Mesothelial cell of epicardium (in vitro differentiated cells): ENCODE measurements at places on chromosomes 3 and 15.
A peak's percentile ranks its signal among the peaks of the same experiment; 100 is the strongest.

DNA sequence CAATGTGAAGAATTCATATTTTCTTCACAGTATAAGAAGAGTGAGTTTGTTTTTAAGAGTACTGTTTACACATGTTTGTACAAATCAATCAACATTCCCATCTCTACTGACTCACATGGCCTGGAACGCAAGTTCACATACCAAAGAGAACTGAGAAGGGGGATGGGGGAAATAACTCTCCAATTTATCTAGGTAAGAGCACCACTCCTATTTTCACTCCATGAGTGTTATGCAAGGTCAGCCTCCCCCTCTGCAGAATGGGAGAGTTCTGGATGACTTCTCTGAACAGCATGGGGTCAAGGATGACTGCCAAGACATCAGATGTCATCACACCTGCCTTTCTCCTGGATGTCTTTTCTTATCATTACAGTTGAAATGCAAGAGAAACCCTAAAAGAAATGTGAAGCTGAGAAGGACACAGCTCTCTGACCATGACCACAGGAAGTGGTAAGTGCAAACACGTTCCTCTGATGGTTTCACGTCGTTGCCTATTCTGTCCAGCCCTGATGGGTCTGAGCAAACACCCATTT is 95.2 kb downstream of the SEMA6D start:
- H3K36me3 ChIP-seq = no peaks in the 10 kb centered on the region
- no peak overlapping the region for H3K4me3 ChIP-seq
- H3K27ac ChIP-seq = peak overlapping the region; percentile 17
- H3K27me3 ChIP-seq = no peaks in the 10 kb centered on the region
- DNase-seq = no peak

- H3K27me3 ChIP-seq = peaks cover 16% of the 10 kb centered on the region
- no peak for DNase-seq
- H3K36me3 ChIP-seq = no peaks in the 10 kb centered on the region
- no peak overlapping the region for H3K4me3 ChIP-seq
Observed at GRCh38 chr15:100762289-100762688, 117.3 kb upstream of the ALDH1A3 start.

DNA sequence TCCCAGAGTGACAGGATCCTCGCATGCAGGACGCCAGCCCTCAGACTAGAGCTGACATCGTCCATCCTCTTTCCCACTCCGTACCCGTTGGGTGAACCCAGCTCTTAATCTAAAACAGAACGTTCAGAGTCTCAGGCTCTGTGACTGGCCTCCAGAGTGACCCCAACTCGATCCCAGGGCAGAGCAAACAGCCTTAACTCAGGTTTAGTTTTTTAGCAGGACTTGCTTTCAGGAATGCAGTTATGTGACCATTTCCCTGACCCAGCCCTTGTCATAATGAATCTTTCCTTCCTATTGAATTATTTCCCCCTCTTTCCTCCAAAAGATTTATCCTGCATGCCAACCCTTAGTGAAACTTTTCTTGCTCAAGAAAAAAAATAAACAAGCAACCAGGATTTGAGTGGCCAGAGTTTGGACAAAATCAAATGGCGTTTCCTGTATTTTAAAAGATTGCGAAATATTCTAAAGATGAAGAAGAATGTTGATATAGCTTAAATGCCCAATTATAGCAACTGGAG is 47.8 kb upstream of the RARB start:
- no peaks in the 10 kb centered on the region for H3K36me3 ChIP-seq
- H3K4me1 ChIP-seq = peaks cover 52% of the 10 kb centered on the region
- no peaks in the 10 kb centered on the region for H3K27me3 ChIP-seq

- H3K4me1 ChIP-seq = peaks cover 11% of the 10 kb centered on the region
- H3K27ac ChIP-seq = no peak overlapping the region
- H3K4me3 ChIP-seq = no peak overlapping the region
- no peak for DNase-seq
- H3K36me3 ChIP-seq = no peaks in the 10 kb centered on the region
Observed at GRCh38 chr15:70582143-70582945, 181.0 kb downstream of the UACA start.

- H3K4me3 ChIP-seq = no peak overlapping the region
- no peak for DNase-seq
- peaks cover 6% of the 10 kb centered on the region for H3K36me3 ChIP-seq
- no peaks in the 10 kb centered on the region for H3K4me1 ChIP-seq
Observed at GRCh38 chr3:49916686-49917085, 12.9 kb downstream of the MON1A start.

DNA sequence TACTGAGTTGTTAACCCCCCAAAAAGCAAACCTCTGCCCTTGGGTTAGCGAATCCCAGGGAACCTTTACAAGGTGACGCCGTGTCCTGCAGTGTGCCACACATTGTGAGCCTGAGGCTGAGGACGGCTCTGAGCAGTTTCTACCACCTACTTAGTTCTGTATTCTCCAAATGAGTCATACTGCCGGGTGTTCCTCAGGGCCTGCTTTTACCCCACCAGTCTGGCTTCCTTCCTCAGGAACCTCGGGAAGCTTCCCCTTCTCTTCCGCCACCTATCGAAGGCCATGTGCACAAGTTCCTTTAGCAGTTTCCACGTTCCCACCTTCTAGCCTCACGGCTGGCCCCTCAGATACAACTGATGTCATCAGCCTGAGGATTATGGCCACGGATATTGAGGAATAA is 384.0 kb upstream of the TPM1 start:
- no peak for DNase-seq
- peaks cover 6% of the 10 kb centered on the region for H3K36me3 ChIP-seq
- H3K4me1 ChIP-seq = no peaks in the 10 kb centered on the region
- no peak overlapping the region for H3K4me3 ChIP-seq
- H3K27me3 ChIP-seq = no peaks in the 10 kb centered on the region

DNA sequence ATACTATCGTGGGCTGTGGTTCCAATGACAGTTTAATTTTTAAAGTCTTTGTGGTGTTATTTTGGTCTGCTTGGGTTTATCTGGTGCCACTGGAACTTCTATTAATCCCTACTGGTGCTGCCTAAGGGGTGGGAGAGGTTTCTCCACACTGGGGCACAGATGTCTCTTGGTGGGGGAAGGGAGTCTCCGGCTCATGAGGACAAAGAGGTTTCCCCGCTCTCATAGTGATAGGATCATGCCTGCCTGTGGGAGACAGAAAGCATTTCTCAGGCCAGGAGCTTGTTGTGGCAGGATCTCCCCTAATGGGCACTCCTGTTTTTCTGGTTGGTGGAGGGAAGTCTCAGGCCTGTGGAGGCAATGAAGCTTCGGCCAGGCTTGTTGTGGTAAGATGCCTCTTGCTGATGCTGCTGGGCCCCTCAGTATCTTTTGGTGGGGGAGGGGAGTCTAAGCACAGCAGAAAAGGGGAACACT is 84.3 kb upstream of the THRB start:
- H3K27ac ChIP-seq = no peak overlapping the region
- no peak for DNase-seq
- H3K4me3 ChIP-seq = no peak overlapping the region
- no peaks in the 10 kb centered on the region for H3K36me3 ChIP-seq

GRCh38 chr3:42025370-42026138 is 63.7 kb upstream of the ULK4 start:
- H3K4me3 ChIP-seq = peak overlapping the region; percentile 46
- H3K4me1 ChIP-seq = peaks cover 55% of the 10 kb centered on the region
- peak; percentile 79 for DNase-seq
- H3K27ac ChIP-seq = peak overlapping the region; percentile 99

GRCh38 chr3:30350011-30350410 is 256.4 kb upstream of the TGFBR2 start:
- H3K36me3 ChIP-seq = no peaks in the 10 kb centered on the region
- no peak overlapping the region for H3K4me3 ChIP-seq
- no peak overlapping the region for H3K27ac ChIP-seq
- H3K4me1 ChIP-seq = peaks cover 33% of the 10 kb centered on the region
- DNase-seq = no peak

DNA sequence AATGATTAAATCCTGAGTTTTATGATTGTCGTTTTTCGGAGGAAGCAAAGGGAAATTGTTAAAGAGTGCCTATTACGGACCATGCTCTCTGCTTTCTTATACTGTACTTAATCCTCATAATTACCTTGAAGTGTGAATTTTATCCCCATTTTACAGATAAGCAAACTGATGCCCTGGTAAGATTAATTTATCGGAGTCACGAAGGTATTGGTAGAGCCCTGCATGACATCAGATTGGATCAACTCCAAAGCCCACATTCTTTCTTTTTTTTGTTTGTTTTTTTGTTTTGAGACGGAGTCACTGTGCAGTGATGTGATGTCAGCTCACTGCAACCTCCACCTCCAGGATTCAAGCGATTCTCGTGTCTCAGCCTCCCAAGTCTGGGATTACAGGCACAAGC is 1.6 kb upstream of the GNB4 start:
- H3K27me3 ChIP-seq = peaks cover 5% of the 10 kb centered on the region
- peaks cover 49% of the 10 kb centered on the region for H3K4me1 ChIP-seq
- H3K4me3 ChIP-seq = no peak overlapping the region
- H3K27ac ChIP-seq = peak overlapping the region; percentile 97
- DNase-seq = no peak

DNA sequence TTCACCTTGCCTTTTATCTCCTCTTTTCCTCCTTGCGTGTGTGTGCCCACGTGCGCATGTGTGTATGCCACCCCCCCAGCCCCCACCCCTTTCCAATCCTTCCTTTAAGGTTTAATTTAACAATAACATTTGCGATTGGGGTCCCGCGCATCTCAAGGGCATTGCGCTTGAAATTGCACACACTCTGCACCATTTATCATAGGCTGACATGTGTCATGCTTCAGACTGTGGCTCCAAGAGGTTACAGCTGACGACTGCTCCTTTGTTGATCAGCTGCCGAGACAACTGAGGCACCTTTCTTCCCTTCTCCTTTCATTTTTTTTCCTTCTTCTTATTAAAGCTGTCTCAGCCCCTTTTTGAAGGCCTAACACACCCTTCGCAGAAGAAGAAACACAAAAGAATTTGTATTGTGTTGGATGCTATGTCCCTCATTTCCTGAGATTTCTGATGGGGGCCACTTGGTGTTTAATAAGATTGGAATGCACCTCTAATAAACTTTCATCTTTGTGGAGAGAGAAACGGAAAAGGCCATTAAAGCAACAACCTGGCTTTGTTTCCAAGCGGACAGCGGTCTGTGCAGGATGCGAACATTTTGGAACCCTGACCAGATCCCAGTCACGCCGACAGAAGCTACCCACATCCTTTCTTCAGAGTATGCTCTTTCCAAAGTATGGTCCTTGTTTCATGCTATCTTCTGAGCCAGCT is 470.1 kb downstream of the MCTP2 start:
- no peaks in the 10 kb centered on the region for H3K27me3 ChIP-seq
- no peak overlapping the region for H3K4me3 ChIP-seq
- H3K27ac ChIP-seq = no peak overlapping the region
- no peak for DNase-seq

DNA sequence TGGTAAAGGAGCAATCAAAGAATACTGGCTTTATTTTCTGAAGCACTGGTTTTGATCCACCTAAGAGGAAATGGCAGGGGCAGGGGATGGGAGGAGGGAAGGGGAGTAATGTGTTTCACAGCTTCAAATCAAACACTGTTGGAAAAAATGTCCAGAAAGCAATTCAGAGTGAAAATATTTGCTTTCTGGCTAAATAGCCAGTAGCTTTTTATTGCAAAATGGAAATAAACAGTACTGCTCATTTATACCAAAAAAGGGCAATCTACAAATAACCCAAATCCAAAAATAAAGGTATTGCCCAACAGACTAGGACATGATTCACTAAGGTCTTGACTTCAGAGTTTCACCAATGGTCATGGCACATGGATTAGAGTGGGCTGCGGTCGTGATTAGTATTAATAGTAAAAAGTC is 279.3 kb upstream of the THBS1 start:
- no peaks in the 10 kb centered on the region for H3K36me3 ChIP-seq
- no peak for DNase-seq
- no peak overlapping the region for H3K4me3 ChIP-seq
- no peaks in the 10 kb centered on the region for H3K27me3 ChIP-seq
- peaks cover 21% of the 10 kb centered on the region for H3K4me1 ChIP-seq
- no peak overlapping the region for H3K27ac ChIP-seq

GRCh38 chr3:184846496-184846895 is 34.5 kb downstream of the VPS8 start:
- peaks cover 14% of the 10 kb centered on the region for H3K36me3 ChIP-seq
- no peak overlapping the region for H3K4me3 ChIP-seq
- DNase-seq = no peak
- H3K4me1 ChIP-seq = peaks cover 11% of the 10 kb centered on the region

DNA sequence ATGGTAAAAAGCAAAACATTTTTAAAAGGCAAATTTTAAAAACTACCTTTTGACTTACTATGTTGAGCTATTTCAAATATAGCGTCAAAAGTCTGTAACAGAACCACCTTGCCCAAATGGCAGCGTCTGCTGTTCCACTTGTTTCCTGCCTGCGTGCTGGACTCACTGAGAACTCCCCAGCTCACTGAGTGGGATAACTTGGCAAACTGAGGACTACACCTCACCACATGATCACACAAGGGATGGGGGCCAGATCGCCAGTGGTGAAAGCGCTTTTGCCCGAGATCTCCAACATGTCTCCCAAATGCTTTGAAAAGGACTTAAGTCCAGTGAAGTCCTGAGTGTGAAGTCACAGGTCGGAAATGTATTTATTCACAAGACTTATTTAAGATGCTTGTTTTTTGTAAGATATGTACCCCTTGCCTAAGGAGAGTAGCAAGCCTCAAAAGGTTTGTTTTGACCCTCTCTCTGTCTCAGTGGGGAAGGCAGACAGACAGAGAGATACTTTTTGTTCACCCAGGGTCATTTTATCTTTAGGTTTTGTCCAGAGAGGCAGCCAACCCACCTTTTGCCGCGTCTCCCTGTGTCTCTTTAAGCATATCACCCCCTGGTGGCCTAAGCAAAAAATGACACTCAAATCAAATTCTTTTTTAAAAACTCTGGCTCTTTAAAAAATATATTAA is 192.6 kb downstream of the PDZRN3 start:
- H3K4me3 ChIP-seq = no peak overlapping the region
- no peak for DNase-seq
- H3K36me3 ChIP-seq = no peaks in the 10 kb centered on the region
- H3K27me3 ChIP-seq = no peaks in the 10 kb centered on the region
- H3K27ac ChIP-seq = peak overlapping the region; percentile 60

- no peak for DNase-seq
- H3K27ac ChIP-seq = no peak overlapping the region
- no peaks in the 10 kb centered on the region for H3K27me3 ChIP-seq
- peaks cover 8% of the 10 kb centered on the region for H3K4me1 ChIP-seq
- H3K4me3 ChIP-seq = no peak overlapping the region
- no peaks in the 10 kb centered on the region for H3K36me3 ChIP-seq
Observed at GRCh38 chr3:87004883-87005282, 13.9 kb upstream of the VGLL3 start.

GRCh38 chr3:128559486-128560225 is 66.7 kb upstream of the GATA2 start:
- peaks cover 4% of the 10 kb centered on the region for H3K4me1 ChIP-seq
- H3K36me3 ChIP-seq = no peaks in the 10 kb centered on the region
- H3K27me3 ChIP-seq = peaks cover 20% of the 10 kb centered on the region
- H3K4me3 ChIP-seq = no peak overlapping the region
- no peak overlapping the region for H3K27ac ChIP-seq

DNA sequence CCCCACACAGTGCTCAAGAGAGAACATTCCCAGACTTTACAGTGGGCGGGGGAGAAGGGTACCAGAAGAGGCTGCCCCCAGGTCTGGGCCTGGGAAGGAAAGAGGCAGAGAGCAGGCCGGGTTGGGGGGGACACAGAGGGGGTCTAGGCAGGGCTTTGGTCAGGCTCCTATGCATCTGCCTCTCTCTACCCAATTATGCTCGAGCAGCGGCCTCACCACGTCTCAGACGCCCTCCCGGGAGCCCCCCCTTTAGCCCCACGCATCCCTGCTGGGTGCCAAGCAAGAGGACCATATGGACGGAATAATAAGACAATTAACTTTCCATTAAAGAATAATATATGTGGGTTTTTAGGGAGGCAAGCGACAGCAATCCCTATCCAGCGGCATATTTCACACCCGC is 32.8 kb downstream of the CACNA2D2 start:
- H3K4me1 ChIP-seq = peaks cover 11% of the 10 kb centered on the region
- H3K36me3 ChIP-seq = no peaks in the 10 kb centered on the region
- H3K27me3 ChIP-seq = peaks cover 5% of the 10 kb centered on the region

- no peaks in the 10 kb centered on the region for H3K27me3 ChIP-seq
- peaks cover 12% of the 10 kb centered on the region for H3K4me1 ChIP-seq
- DNase-seq = no peak
Observed at GRCh38 chr3:112355307-112355687, 22.3 kb downstream of the CD200 start.
